ENCODE measurements at places on chromosomes 11 and 22. TPM values are rescaled to one million over a fixed set of nuclear protein-coding genes. Genes with fewer than 3 reads are reported as not detected.
A peak's percentile ranks its signal among the peaks of the same experiment; 100 is the strongest.

The BIRC3 gene
- total RNA-seq, result 1.6 TPM

The KCTD17 gene
- total RNA-seq, result 35.1 TPM

The DGCR2 gene
- total RNA-seq, result 65.2 TPM

The BDNF gene
- 12.6 TPM for total RNA-seq

- no peak for DNase-seq
Observed at GRCh38 chr11:11980841-11981308, 27.6 kb downstream of the DKK3 start.

DNA sequence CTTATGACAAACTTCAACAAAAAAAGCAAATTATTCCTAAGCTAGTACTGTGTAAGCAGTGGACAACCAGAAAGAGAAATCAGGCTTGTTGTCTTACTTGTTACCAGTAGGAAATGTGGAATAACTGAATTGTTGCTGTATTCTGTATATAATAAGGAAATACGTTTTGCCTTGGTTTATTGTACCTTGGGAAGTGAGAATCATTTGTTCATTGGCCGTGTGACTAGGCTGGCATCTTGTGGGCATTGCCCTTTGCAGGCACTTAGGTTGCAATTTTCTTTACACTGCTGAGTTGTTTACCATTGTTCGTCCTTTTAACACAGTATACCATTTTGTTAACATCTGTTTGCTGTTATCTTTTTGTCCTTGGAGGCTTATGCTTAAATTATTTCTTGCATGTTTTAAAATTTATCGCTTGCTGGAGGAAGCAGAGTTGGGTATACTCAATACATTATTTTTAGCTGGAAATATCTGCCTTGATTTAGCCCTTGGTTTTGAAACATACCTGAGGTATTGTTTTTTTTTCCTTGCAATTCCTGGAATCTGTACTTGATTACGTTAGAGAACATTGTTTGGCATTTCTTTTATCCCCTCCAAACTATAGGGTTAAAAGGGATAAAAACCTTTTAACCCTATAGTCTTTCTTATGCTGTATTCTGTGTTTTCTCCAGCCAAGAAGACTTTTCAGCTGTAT, 109.3 kb downstream of the DDX10 start:
- DNase-seq, result no peak

GRCh38 chr22:26169315-26170111, at the start of gene SEZ6L:
Gene SEZ6L (plus strand): TSS chr22:26169462. CDS start chr22:26169670, 208 bp downstream.
- DNase-seq, result peak; percentile 44

DNA sequence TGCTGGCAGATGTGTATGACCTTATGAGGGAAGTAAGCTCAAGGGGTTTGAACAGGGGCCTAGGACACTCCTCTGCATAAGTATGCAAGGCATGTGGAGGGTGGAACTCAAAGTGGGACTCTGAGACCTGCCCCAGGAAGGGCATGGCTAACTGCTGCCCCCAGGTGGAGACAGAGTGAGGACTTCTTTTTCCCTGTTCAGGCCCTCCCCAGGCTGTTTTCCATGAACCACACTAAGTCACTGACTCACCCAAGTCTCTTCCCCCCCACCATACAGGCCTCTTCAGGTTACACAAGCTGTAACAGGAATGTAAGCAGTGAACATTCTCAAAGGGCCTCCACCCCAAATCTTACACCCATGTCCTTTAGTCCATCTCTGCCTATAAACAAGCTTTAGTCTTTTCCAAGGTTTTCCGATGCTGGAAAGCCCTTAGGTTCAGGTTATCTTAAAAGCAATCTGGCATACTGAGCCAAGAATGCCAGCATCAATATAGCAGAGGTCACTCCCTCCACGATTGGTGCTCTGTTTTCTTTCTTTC, 13.1 kb downstream of the EEF1G start:
- DNase-seq, result peak; percentile 68

- DNase-seq, result no peak
Observed at GRCh38 chr11:75659836-75660235, 9.0 kb downstream of the MAP6 start.

- no peak for DNase-seq
Observed at GRCh38 chr11:7307836-7308235, 56.1 kb downstream of the SYT9 start.

DNA sequence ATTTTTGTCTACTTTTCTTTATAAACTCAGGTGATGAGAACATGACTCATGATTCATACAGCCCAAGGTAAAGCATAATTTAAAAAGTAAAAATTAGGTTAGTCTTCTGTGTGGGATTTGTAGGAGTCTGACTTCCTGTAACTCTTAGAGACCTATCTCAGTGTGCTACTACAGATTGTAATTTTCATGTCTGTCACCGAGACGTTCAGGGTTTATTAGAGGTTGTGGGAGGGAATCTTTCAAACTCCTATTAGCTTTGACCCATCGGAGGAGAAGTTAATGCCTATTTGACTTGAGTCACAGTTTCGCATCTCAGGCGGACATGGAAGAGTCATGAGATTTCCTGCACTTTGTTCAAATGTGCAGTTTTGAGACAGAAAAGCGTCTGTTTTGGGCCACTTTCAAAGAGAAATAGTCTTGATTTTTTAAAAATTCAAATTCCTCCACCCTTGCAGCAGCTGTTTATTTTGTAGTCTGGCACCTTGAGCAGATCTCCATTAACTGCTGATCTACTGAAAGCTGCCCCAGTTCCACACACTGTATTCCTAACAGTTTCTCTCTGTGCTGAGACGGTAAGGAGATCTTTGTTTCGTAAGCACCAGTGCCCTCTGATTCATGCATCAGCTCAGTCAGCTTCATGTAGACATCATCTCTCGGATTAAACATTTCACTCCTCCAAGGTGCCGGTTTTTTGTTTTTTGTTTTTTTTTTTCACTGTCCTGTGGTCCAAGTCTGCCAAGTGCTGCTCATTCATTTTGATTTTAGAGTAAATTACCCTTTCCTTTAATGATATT, 24.3 kb downstream of the ALKBH3 start:
- no peak for DNase-seq

GRCh38 chr11:1341928-1342524, 32.6 kb upstream of the TOLLIP start:
- DNase-seq, result no peak

DNA sequence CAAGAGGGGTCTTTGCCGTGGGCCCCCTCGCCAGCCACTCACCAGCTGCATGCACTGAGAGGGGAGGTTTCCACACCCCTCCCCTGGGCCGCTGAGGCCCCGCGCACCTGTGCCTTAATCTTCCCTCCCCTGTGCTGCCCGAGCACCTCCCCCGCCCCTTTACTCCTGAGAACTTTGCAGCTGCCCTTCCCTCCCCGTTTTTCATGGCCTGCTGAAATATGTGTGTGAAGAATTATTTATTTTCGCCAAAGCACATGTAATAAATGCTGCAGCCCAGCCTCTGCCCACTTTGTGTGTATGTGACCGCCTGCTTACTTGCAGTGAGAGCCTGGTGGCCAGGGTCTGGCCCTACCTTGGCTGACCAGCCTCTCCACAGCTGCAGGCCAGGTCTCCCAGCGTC, 2.8 kb upstream of the CRACR2B start:
- DNase-seq, result no peak

GRCh38 chr11:497565-498296, 9.3 kb downstream of the RNH1 start:
- no peak for DNase-seq

- DNase-seq, result no peak
Observed at GRCh38 chr11:122235615-122236014, 119.6 kb upstream of the BLID start.

Data from frontal cortex (tissue), 4 donors.